ENCODE measurements at places on chromosomes 1 and 21. TPM values are rescaled to one million over a fixed set of nuclear protein-coding genes. Genes with fewer than 3 reads are reported as not detected.

DNA sequence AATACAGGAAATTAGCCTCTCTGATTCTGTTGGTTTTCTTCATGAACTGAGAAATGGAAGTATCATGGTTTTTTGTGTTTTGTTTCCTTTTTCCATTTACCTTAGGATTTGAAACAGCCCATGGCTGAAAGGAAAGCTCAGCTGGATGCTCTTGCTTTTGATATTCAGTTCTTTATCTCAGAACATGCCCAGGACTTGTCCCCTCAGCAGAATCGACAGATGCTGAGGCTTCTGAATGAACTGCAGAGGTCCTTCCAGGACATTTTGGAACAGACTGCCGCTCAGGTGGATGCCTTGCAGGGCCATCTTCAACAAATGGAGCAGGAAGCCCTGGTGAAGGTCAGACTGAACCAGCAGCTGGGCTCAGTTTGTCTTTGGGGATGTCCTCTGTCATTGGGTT lies 142.4 kb downstream of the MACF1 start:
- no peak for DNase-seq

Gene RGS5
- 11.3 TPM for polyA plus RNA-seq

Gene MUL1
- 26.6 TPM for polyA plus RNA-seq

- no peak for DNase-seq
Observed at GRCh38 chr1:165988275-165988674, 160.9 kb downstream of the UCK2 start.

DNA sequence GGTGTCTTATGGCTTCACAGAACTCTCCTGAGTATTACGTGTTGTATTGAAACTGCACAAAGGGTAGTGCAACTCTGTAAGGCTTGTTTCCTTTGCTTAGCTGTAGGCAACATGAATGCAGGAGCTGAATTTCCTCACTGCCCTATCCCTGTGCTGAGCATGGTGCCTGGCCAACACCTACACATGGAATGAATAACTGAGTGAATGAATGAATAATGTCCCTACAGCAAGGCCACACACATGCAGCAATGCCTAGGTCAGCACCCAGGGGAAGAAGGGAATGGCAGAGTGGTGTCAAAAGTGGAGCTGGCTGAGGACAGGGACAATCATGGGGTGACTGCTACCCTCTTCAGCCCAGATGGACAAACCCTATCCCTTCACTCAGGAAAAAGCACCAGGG lies 655.9 kb downstream of the PTPRU start:
- DNase-seq, result no peak

GRCh38 chr1:5707566-5708345 lies 284.5 kb downstream of the NPHP4 start:
- no peak for DNase-seq

Gene UBL4B
- not detected for polyA plus RNA-seq

DNA sequence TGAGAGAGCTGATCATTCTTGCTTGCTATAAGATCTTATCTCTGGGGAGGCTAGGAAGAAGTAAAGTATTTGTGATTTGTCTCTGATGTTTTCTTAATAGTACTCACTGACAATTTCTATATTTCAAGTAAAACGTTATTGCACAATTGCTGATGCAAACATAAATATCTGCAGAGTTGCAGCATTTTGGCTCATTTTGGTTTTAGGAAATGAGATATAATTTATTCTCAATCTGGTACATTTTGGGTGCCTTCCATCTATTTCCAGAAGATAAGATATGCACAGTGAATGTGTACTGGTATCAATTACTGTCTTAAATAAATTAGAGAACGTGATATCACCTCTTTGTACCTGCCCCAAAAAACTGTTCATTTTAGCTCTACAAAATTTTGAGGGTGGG lies 1431.5 kb downstream of the BRINP3 start:
- no peak for DNase-seq

Measured in AG04450 (cell line).